ENCODE measurements at places on chromosomes 2 and 18.

DNA sequence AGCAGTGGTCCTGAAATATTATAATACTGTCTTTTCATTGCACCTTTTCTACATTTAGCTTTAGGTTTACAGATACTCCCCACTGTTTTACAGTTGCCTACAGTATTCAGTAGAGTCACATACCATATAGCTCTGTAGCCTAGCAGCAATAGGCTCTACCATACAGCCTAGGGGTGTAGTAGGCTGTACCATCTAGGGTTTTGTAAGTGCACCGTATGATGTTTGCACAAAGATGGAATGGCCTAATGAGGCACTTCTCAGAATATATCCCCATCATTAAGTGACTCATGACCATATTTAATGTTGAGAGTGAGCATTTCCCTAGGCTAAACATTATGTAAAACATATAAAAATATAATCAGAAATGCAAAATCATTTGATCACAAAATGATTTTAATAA is 511.3 kb upstream of the RAB12 start:
- DNase-seq = no peak

DNA sequence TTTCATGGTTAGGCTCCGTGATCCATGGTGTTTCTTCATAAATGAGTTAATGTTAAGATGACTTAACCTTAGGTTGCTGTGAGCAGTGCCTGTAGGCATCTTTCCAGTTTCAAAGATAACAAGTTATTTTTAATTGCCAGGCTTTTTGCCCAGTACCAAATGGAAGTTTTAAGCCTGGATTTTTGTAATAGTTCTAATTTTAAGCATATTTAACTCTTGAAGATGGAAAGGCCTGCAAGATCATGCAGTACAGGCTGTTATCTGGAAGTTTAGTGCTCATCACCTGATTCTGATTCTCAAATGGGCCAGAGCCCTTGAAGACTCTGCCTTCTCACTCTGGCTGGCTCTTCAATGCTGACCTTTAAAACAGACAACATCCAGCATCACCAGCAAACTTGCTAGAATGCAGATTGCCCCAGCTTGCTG is 141.3 kb downstream of the NCK2 start:
- no peak for DNase-seq

DNA sequence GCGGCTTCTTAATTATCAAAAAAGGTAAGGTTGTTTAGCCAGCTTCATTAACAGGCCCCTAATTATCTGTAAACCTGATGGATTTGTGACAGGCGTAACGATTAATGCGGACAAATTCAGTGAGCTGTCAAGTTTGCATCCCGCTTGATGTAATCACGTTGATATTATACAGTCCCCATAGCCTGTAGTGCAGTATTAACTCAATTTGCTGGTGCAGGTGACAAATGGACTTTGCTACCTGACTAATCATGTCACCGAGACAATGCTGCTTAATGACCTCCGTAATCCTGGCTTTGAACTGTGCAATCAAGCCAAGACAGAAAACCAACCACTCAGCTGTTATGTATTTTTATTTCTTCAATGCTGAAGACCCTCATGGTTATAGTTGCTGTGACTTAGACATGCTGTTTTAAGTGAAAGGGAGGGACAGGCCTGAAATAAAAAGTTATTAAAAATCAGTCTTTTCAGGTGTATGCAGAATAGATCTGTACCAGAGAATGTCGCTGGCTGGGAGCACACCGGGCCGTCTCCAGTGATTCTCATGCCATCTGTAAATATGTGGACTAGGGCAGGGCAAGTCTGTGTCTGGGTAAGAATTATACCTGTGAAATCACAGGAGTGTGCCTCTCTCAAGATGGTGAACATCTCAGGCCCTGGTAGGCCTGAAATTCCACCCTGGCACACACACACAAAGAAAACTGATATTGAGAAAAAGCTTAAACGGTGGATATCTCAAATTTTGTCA is 4.3 kb downstream of the TSHZ1 start:
- no peak for DNase-seq

GRCh38 chr2:95208106-95208505 is 785 bp downstream of the ZNF892 start:
- no peak for DNase-seq

DNA sequence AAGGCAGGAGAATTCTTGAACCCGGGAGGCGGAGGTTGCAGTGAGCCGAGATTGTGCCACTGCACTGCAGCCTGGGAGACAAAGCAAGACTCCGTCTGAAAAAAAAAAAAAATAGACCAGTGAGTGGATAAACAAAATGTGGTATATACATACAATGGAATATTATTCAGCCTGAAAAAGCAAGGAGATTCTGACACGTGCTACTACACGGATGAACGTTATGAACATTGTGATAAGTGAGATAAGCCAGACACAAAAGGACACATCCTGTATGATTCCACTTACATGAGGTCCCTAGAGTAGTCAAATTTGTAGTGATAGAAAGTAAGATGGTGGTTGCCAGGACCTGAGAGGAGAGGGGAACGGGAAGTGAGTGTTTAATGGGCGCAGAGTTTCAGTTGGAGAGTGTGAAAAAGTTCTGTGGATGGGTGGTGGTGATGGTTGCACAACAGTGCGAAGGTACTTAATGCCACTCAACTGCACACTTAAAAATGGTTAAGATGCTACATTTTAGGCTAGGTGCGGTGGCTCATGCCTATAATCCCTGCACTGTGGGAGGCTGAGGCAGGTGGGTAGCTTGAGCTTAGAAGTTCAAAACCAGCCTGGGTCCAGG is 38.3 kb downstream of the NIFK start:
- DNase-seq = no peak

GRCh38 chr2:104280216-104280615 is 573.7 kb upstream of the POU3F3 start:
- DNase-seq = no peak

GRCh38 chr2:215900203-215900611 is 113.1 kb downstream of the MREG start:
- DNase-seq = no peak

DNA sequence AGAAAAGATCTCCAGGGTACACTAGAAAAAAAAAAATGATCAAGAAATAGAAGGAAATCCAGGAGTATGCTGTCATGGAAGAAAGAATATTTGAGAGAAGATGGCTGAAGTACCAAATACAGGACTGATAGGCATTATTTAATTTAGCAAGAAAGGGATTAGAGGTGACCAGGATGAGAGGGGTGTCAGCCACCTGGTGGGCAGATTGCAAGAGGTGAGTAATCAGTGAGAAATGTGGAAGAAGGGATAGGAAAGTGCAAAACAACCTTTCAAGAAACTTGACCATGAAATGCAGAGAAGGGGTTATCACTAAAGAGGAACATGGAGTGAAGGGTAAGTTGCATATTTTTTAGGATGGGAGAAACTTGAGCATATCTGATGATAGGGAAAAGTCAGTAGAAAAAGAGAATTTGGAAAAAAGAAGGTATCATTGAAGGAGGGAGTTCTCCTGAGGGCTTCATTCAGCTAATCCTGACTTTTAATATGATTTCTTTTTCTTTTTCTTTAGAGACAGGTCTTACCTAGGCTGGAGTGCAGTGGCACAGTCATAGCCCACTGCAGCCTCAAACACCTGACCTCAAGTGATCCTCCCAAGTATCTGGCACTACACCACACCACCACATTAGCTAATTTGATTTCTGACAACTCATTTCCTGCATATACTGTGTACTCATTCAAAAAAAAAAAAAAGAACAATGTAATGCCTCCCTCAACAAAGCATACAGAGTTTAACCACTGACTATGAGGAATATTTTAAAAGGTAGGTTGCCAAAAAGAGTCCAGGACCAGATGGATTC is 101.3 kb downstream of the LRP2 start:
- DNase-seq = no peak

- DNase-seq = no peak
Observed at GRCh38 chr2:35873921-35874320, 481.7 kb upstream of the CRIM1 start.

DNA sequence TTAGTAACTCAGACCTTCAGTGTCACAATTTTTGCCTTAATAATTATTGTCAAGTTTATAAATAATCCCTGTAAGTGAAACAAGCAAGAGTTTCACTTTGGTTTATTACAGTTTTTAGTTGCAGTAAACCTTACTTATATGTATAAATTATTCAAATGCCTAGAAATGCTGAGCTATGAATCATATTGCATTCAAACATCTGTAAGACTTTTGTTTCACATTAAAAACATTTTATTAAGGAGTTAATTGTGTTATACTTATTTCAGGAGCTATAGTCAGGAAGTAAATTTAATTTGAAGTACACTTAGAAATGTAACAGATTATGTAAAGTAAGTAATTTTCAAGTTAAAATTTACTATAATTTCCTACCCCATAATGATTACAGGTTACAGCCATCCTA is 3.9 kb upstream of the ETAA1 start:
- DNase-seq = no peak

DNA sequence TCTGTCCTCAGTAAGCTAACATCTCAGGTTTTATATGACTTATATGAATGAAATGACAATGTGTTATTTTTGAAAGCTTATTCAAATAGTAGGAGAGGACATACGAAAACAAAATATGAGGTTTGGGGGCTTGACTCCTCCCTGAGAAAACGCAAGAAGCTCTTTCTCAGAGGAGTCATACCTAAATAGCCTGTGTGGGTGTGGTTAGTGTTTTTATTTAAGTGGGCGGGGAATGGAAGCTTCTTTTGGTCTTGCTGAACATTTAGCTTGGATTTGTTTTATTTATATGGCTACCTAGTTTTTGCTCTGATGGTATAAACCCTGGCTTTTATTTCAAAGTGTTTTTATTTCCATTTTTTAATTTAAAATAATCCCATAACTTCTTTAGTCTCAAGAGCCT is 72.1 kb upstream of the DSG1 start:
- no peak for DNase-seq

DNA sequence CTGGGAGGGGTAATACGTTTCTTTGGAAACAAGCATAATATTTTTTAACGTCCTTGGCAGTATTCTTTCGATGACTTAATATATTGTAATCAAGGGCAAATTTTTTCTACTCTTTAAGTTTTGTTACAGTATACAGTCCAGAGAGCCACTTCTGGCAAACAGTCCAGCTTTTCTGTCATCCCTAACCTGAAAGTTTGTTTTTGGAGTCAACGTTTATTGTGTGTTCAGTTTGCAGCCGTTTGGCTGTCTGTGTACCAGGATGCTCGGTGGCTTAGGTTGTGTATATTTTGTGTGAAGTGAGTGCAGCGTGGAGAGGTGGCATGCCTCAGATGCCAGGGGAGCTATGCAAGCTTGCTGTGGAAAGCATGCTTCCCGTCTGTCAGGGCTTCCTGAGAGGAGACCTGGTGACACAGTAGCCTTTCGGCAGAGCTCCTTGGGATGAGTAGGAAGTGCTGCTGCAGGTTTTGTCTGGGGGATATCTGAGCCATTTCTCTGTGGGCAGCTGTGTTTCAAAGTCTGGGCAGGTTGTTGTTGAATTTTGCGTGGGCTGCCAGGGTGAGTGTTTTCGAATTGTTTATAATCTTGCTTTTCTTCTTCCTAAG is 14.7 kb downstream of the MAP3K20 start:
- no peak for DNase-seq

DNA sequence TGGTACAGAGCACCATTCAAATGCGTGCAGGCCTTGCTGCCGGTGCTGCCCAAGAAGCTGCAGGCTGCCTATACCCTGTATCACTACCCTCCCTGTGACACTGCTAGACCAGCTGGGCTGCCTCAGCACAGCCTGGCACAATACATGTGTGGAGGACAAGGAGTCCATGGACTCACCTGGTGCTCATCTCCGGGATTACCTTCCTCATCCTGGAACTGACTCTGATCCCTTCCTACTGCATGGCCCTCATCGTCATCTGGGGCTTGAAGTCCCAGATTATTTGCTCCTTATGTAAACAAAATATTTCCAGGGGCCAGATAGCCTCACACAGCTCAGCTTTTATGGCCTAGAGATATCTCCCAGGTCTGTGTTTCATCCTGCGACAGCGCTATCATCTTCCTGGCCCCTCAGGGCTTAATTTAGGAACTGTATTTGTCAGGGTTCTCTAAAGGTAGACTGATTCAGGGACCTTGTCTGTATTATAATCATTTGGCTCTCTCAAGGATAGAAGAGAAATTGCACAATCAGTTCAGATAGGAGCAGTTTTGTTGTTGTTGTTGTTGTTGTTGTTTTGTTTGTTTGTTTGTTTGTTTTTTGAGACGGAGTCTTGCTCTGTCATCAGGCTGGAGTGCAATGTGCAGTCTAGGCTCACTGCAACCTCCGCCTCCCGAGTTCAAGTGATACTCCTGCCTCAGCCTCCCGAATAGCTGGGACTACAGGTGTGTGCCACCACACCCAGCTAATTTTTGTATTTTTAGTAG is 42.9 kb downstream of the WDR75 start:
- no peak for DNase-seq

DNA sequence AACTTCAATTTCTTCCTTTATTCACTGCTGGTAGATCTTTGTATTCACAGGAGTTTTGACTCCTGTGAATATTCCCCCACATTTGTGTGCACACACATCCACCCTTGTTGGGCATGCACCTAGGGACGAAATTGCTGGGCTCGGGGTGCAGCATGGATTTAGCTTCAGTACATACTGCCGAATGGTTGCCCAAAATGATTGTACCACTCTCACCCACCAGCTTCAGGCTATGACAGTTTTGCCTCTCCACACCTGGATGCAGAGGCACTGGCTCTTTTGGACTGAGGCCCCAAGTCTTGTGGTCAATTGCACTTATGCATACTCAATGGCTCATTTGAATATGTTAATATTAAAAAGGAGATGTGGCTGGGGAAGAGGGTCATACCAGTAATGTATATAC is 65.1 kb upstream of the ODC1 start:
- DNase-seq = no peak

- no peak for DNase-seq
Observed at GRCh38 chr2:137180012-137180411, 414.7 kb downstream of the THSD7B start.

DNA sequence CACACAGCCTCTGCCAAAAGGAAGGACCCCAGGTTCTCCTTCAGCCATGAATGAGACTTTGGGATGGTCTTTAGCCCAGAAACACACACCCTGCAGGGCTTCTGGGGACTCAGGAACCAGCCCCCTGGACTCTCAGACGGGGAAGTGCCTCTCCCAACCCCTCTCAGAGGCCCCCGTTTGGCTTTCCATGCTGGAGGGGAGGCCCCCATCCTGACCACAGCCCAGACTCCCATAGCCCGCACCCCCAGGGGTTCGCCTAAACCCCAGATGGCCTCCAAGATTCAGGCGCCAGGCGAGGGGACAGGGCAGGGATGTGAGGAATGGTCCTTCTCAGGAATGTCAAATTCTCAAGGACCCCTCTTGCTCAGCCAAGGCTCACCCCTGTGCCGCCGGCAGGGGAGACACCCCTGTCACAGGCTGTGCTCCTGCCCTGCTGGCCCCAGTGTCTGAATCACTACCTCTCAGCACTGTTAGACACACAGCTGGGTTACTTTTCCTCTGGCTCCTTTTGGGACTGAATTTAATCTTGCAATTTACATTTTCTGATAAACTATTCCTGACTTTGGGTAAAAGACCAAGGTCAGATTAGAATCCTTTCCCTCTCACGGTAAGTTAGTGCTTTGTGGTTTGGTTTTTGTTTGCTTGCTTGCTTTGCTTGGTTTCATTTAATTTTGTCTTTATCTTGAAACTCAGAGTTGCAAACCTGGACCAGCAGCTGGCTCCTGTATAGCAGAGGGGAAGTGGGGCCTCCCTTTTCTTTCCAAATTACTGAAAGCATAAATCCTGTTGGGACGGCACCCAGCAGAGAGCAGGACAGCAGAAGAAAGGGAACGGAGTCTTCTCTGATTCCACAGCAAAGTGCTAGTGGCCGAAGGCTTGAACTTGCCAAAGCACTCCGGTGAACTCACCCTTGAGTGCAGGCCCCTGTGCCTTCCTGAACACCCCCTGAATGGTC is 198.9 kb upstream of the RAB6C start:
- DNase-seq = no peak
